ENCODE measurements at places on chromosomes 1 and 21.

- DNase-seq = no peak
Observed at GRCh38 chr1:213934649-213935048, 53.1 kb upstream of the PROX1 start.

GRCh38 chr1:17067069-17067426 is 13.2 kb upstream of the SDHB start:
- no peak for DNase-seq

DNA sequence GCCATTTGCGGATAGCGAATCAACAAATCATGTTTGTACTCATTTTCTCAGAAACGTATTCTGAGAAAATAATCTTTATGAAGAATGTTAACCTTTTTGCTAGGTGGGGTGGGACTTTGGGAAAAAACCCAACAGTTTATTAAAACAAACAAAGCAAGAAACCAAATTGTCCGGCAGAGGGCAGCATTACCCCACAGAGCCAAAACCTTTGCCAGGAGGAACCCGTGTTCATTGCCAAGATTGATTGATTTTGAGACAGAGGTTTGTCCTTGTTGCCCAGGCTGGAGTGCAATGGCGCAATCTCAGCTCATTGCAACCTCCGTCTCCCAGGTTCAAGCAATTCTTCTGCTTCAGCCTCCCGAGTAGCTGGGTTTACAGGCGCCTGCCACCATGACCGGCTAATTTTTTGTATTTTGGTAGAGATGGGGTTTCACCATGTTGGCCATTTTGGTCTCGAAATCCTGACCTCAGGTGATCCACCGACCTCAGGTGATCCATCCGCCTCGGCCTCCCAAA is 70.8 kb upstream of the RHOU start:
- DNase-seq = no peak

GRCh38 chr1:212689196-212689725 is 10.4 kb downstream of the BATF3 start:
- DNase-seq = no peak
